ENCODE measurements at places on chromosomes 3 and 15. TPM values are rescaled to one million over a fixed set of nuclear protein-coding genes. Genes with fewer than 3 reads are reported as not detected.

The FBXO40 gene
- total RNA-seq, result not detected

The SIDT1 gene
- total RNA-seq, result 56.1 TPM

The ADAMTS9 gene
- not detected for total RNA-seq

The DNAH1 gene
- 49.8 TPM for total RNA-seq

The LSMEM2 gene
- total RNA-seq, result not detected

The CADPS gene
- not detected for total RNA-seq

The COL6A6 gene
- not detected for total RNA-seq

The C3orf85 gene
- total RNA-seq, result not detected

The CLRN1 gene
- total RNA-seq, result not detected

The TGM4 gene
- not detected for total RNA-seq
